ENCODE measurements at places on chromosomes 5 and 9.

- H3K4me3 ChIP-seq: no peak overlapping the region
- no peak for DNase-seq
- H3K27ac ChIP-seq: no peak overlapping the region
These were observed 592.2 kb upstream of the ZNF608 start for GRCh38 chr5:125338440-125339174.

GRCh38 chr5:64330728-64331231 is 165.1 kb downstream of the RNF180 start:
- no peak overlapping the region for H3K4me3 ChIP-seq
- DNase-seq: no peak
- H3K27me3 ChIP-seq: no peaks in the 10 kb centered on the region
- peaks cover 9% of the 10 kb centered on the region for H3K36me3 ChIP-seq
- H3K27ac ChIP-seq: no peak overlapping the region

- H3K36me3 ChIP-seq: no peaks in the 10 kb centered on the region
- H3K27ac ChIP-seq: no peak overlapping the region
- H3K4me3 ChIP-seq: no peak overlapping the region
These were observed 14.0 kb upstream of the SLC6A19 start for GRCh38 chr5:1187234-1187949.

DNA sequence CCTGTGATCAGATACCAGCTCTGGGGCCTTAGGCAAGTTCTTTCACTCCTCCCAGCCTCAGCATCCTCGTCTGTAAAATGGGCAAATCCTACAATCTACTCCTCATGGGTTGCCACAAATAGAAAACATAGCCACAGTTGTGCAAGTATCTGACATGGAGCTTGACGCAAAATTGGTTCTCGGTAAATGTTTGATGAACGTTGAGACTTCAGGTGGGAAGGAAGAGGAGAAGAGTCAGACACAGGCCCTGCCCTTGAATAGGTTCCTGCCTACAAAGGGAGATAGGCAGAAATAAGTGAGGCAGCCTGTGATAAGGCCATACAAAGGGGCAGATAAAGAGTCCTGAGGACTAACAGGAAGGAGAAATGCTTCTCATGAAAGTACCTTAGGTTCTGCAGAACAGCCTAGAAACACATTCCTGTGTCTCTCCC is 26.1 kb upstream of the CPEB4 start:
- no peak for DNase-seq
- peak overlapping the region; percentile 14 for H3K27ac ChIP-seq
- no peak overlapping the region for H3K4me3 ChIP-seq
- H3K4me1 ChIP-seq: peaks cover 31% of the 10 kb centered on the region

GRCh38 chr9:70112981-70113380 is 69.3 kb downstream of the MAMDC2 start:
- peaks cover 7% of the 10 kb centered on the region for H3K4me1 ChIP-seq
- no peaks in the 10 kb centered on the region for H3K36me3 ChIP-seq
- H3K4me3 ChIP-seq: no peak overlapping the region
- no peak overlapping the region for H3K27ac ChIP-seq
- DNase-seq: no peak
- peaks cover 4% of the 10 kb centered on the region for H3K27me3 ChIP-seq

GRCh38 chr9:83032065-83032625 is 30.8 kb downstream of the RASEF start:
- no peak overlapping the region for H3K4me3 ChIP-seq
- DNase-seq: no peak
- H3K27ac ChIP-seq: no peak overlapping the region
- peaks cover 29% of the 10 kb centered on the region for H3K4me1 ChIP-seq

GRCh38 chr5:67166460-67167285 is 29.9 kb downstream of the CD180 start:
- H3K27ac ChIP-seq: no peak overlapping the region
- H3K36me3 ChIP-seq: peaks cover 14% of the 10 kb centered on the region
- no peaks in the 10 kb centered on the region for H3K4me1 ChIP-seq
- no peaks in the 10 kb centered on the region for H3K27me3 ChIP-seq

DNA sequence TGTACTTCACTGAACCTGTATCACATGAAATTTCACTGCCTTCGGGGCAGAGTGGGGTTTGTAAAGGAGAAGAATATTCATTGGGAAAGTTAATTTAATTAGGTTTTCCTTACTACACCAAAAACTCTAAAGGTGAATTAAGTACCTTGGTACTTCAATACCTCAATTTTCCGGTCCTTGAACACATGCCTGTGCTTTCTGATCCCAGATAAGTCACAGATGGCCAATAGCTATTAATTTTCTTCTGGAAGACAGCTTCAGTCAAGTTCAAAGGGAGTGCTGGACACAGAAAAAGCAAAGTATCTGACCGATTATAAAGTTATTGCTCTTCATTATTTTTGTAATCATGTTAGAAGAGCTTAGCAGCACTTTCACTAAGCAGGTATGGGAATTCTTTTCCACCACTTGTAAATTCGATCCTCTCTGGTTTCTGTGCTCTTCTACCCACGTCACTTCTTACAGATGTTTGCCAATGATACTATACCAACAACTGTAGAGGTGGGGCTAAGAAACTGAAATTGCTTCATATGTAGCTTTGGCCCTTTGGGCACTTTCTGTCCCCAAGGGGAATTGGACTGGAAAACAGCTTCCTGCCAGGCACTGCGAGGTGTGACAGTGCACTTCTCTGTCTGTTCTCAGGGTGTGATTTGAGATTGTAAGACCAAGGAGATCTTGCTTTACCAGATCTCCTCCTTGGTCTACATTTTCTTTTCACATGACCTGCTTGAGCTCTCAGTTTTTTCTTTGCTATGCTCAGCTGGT is 164.0 kb downstream of the CCDC192 start:
- no peaks in the 10 kb centered on the region for H3K36me3 ChIP-seq
- no peak overlapping the region for H3K4me3 ChIP-seq
- peaks cover 15% of the 10 kb centered on the region for H3K4me1 ChIP-seq
- no peaks in the 10 kb centered on the region for H3K27me3 ChIP-seq
- peak overlapping the region; percentile 52 for H3K27ac ChIP-seq
- no peak for DNase-seq

- no peak overlapping the region for H3K4me3 ChIP-seq
- H3K36me3 ChIP-seq: no peaks in the 10 kb centered on the region
- DNase-seq: no peak
- no peaks in the 10 kb centered on the region for H3K27me3 ChIP-seq
These were observed 686.4 kb downstream of the TLE1 start for GRCh38 chr9:81002906-81003305.

DNA sequence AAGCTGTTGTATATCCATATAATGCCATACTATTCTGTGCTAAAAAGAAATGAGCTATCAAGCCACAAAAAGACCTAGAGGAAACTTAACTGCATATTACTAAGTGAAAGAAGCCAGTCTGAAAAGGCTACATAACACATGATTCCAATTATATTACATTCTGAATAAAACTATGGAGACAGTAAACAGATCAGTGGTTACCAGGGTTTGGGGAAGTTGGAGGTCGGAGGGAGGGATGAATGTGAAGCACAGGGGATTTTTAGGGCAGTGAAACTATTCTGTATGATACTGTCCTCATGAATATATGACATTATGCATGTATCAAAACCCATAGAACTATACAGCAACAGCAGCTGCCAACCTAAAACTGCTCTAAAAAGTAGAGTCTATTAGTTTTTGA is 5.6 kb upstream of the RFK start:
- H3K27me3 ChIP-seq: no peaks in the 10 kb centered on the region
- H3K4me3 ChIP-seq: no peak overlapping the region
- peaks cover 12% of the 10 kb centered on the region for H3K4me1 ChIP-seq
- no peak overlapping the region for H3K27ac ChIP-seq
- DNase-seq: no peak

DNA sequence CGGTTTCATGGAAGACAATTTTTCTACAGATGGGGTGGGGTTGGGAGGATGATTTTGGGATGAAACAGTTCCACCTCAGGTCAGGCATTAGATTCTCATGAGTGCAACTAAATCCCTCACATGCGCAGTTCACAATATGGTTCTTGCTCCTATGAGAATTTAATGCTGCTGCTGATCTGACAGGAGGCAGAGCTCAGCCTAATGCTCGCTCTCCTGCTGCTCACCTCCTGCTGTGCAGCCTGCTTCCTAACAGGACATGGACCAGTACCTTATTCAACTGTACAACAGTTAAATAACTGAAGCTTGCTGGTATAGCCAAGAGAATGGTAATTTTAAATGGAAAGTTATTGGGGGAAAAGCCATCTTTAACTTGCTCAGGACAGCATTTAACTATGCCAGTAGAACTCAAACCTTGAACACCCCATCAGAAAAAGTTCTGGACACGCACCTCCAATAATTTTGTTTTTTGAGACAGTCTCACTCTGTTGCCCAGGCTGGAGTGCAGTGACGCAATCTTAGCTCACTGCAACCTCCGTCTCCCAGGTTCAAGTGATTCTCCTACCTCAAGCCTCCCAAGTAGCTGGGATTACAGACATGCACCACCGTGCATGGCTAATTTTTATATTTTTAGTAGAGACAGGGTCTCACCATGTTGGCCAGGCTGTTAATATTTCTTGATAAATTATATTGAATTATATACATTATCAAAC is 27.7 kb downstream of the HMGCR start:
- DNase-seq: no peak
- H3K27me3 ChIP-seq: no peaks in the 10 kb centered on the region
- H3K4me3 ChIP-seq: no peak overlapping the region
- H3K27ac ChIP-seq: peak overlapping the region; percentile 13
- peaks cover 9% of the 10 kb centered on the region for H3K36me3 ChIP-seq

DNA sequence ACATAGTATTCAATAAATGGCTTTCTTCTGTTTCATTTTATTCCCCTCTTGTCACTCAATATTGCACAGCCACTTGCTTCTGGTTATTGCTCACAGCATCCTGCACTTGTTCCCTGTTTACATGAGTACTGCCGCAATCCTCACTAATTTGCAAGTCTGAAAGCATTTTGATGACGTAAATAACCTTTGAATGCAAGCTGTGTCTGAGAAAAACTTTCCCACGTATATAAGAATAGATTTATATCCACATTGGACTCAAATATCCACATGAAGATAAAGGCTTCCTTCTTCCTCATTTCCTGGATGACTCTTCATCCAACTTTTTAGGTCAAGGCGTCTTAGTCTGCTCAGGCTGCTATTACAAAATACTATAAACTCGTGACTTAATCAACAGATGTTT is 88.2 kb upstream of the DAP start:
- no peak overlapping the region for H3K27ac ChIP-seq
- DNase-seq: no peak
- H3K36me3 ChIP-seq: no peaks in the 10 kb centered on the region
- no peak overlapping the region for H3K4me3 ChIP-seq
- peaks cover 8% of the 10 kb centered on the region for H3K27me3 ChIP-seq

DNA sequence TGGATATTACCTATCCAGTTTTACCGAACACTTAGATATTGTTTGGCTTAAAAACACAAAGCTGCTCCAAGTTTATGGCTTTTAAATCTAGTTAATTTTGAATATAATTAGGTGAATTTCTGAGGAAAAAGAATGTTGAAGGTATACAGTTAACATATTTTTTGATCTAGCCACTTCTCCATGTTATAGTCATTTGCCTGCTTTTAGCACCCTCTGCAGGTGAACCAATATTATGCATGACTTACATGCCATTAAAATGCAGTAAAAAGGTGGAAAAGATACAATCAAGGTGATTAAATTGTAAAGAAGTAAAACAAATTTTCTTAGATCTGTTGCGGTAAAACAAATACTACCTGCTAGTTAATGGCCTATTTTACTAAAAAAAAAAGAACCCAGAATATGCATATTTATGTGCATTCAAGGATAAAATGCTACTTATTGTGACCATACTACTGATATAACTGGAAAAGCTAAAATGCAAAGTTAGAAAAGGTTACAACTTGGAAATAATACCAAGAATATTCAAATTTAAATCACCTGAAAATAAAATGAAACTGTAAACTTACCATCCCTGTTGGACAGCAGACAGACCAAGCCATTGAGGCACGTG is 132.1 kb downstream of the AP3B1 start:
- no peaks in the 10 kb centered on the region for H3K27me3 ChIP-seq
- no peak overlapping the region for H3K27ac ChIP-seq
- DNase-seq: no peak
- H3K4me1 ChIP-seq: no peaks in the 10 kb centered on the region
- no peak overlapping the region for H3K4me3 ChIP-seq

GRCh38 chr9:132218208-132218607 is 56.4 kb downstream of the NTNG2 start:
- H3K27ac ChIP-seq: no peak overlapping the region
- no peaks in the 10 kb centered on the region for H3K36me3 ChIP-seq
- H3K27me3 ChIP-seq: peaks cover 24% of the 10 kb centered on the region
- no peak for DNase-seq
- no peak overlapping the region for H3K4me3 ChIP-seq
- peaks cover 7% of the 10 kb centered on the region for H3K4me1 ChIP-seq

DNA sequence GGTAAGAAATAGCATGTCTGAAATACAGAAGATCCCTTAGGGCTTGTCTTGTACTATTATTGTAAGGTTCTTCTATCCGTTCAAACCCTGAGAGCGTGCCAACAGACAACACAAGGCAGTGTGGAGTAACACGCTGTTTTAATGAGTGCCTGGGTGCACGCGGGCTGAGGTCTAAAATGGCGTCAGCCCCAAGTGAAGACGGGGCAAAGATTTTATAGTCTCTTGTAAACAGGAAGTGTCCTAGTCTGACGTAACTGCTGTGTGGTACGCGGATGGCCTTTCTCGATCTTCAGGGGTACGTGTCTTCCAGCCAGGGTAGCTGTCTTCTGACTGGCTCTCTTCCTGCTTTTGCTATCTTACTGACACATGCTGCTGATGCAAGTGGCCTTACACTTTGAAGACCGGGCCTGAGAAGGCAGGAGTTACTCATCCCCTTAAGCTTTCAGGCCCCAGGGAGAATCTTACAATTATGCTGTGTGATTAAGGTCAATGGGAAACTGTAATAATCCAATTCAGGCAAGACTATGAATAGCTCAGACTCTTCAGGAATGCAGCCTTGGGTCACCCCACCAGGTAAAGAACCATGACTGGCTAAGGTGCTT is 1812.0 kb upstream of the CDH9 start:
- no peak overlapping the region for H3K4me3 ChIP-seq
- no peaks in the 10 kb centered on the region for H3K36me3 ChIP-seq
- no peak overlapping the region for H3K27ac ChIP-seq
- no peak for DNase-seq
- H3K4me1 ChIP-seq: no peaks in the 10 kb centered on the region

Data from type B pancreatic cell (in vitro differentiated cells).